PC-9 (cell line): ENCODE measurements at places on chromosomes 5 and 9.
A peak's percentile ranks its signal among the peaks of the same experiment; 100 is the strongest.

DNA sequence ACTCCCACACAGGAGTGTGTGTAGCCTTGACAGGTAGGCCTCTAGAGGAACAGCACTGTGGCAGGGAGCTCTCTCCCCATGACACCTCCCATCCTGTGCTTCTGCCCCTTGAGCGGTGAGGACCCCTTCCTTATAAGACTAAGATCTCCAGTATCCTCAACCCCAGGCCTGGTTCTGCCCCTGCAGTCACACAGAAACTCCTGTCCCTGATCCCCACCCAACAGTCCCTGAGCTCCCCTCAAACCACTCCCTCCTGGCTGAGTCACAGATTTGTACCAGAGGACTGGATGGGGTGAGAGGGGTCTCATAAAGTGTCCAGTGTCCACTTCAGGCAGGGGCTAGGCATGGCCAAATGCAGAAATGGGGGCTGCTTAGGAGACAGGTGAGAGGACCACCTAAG lies 47.8 kb upstream of the CDKN2AIPNL start:
- no peak for DNase-seq

- DNase-seq, result no peak
Observed at GRCh38 chr5:164336906-164337305, 831.5 kb downstream of the MAT2B start.

DNA sequence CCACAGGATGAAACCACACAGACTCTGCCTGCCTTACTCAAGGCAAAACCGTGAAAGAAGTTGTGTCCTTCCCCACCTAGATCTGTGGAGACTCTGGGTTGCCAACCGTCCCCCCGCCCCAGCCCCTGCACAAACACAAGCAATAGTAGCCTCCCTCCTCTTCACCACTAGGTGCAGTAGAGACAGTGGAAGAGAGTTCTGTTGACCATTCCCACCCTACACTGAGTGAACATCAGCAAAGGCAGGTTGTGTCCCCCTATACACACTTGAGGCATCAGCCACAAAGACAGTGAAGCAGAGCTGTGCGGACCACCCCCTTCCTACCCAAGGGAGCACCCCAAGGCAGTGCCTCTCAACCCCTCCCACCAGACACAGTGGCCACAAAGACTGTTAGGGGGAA lies 223.7 kb upstream of the NFIL3 start:
- DNase-seq, result no peak

DNA sequence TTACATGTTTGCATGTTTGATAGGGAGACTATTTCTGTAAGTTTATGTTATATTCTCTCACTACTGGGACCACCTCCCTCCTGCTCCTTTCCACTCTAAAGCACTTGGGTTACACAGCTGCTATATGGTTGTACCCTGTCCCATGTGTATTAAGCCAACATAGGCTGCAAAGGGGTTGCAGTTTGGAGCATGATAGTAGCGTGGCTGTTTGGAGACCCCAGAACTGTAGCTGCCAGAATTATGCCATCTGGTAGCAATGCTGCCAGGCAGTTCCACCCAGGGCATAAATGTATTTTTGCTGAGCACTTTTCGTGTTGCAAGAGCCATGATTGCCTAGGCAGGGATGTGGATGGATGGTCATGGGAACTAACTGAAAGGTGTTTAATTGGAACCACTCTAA lies 81.8 kb downstream of the CNTLN start:
- no peak for DNase-seq

GRCh38 chr5:161847941-161848391 lies at the start of gene GABRA1:
Gene GABRA1 (plus strand): TSS chr5:161848120. CDS start chr5:161850811, 2,691 bp downstream.
- DNase-seq, result no peak

DNA sequence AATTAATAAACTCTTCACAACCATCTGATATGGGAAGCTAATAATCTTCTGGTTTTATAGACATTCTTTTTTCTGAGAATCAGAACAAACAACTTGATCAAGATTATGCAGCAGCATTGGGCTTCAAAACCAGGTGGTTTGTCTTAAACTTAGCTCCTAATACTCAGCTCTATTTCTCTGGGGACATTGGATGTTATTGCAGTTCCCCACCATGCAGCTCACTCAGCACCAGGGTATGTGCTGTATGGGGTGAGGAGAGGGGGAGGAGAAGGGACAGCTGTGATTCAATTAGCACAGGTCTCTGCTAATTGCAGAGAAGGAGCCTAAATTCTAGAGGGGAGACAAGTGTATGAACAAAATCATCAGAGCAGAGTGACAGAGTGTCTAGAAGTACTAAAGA lies 210.7 kb upstream of the TNC start:
- no peak for DNase-seq

- DNase-seq, result no peak
Observed at GRCh38 chr5:84299959-84300358, 84.7 kb downstream of the EDIL3 start.

- DNase-seq, result no peak
Observed at GRCh38 chr9:108889649-108890067, 27.6 kb downstream of the ACTL7A start.

DNA sequence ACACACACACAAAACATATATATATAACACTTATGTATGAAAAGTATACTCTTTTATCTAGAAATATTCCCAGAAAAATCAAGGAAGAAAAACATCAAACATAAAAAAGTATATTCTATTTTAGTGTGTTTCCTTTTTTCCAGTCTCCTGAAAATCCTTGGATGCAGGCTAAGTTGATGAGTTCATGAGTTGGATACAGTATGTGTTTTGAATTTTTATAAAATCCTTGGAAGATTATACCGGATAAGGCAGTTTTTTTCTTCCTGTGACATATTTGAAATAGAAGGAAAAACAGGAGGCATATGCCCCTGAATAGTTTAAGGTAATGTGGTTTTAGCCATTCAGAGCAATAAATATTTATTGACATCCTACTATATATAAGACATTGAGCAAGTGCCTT lies 203.6 kb downstream of the SNX18 start:
- no peak for DNase-seq

GRCh38 chr5:6410421-6410820 lies 32.1 kb upstream of the MED10 start:
- no peak for DNase-seq

DNA sequence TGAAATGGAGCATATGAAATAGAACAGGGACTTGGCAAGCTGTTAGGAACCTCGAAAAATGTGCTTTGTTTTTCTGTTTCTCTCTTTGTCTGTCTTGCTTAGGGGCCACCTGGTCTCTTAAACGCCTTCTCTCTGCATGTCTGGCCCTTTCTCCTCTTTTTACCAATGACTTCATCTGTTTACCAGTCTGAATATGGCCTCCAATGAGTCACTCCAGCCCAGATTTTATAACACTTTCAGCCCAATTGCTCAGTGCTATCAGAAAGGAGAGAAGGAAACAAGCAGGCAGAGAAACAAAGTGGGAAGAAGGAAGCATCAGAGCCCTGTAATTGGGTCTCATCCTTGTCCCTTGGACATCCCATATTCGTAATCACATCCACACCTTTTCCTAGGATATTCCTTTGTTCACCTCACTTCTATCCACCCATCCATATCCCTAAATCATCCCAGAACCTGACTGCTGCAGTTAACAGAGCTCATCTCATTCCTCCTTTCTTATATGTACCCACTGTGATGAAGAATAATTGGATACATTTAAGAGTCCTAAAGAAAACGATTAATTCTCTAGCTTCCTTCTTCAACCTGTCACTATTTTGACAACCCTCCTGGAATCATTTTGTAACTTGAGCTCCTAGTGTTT lies 151.8 kb upstream of the GPR151 start:
- DNase-seq, result no peak

DNA sequence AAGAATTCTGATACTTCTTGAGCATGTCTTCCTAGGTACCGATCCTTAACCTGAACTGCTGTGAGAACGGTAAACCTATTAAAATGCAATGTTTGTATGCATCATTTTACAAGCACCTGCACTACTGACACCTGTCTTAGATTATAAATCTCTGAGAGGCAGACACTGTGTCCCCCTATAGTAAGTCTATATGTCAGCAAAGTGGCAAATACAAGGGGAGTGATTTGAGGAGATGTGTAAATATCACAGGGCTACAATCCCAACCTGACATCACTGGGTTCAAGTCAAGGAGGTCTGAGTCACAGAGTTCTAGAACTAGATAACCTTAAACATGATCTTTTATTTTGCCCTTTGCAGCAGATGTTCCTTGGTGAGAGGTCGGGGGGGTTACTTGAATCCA lies 64.1 kb downstream of the ANKH start:
- DNase-seq, result no peak

DNA sequence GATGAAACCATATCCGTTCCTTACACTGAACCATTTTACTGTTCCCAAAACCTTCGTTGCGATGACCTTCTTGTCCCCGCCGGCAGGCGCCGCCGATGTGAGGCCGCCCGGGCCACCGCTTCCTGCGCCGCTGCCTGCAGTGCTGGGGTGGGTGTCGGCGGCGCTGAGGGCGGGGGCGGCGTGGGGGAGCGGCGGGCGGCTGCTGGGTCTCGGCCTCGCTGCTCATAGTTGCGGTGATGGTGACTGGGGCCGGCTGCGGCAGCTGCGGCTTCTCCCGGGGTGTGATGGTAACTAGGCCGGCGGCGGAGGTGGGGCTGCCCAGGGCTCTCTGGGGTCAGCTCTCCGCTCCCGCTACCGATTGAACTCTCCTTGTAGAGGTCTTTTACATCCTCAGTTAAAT lies 14.1 kb upstream of the OR2S2 start:
- DNase-seq, result no peak

- DNase-seq, result no peak
Observed at GRCh38 chr5:138515556-138516245, 27.3 kb downstream of the ETF1 start.

GRCh38 chr5:178338126-178338749 lies 105.6 kb upstream of the PHYKPL start:
- DNase-seq, result no peak

- no peak for DNase-seq
Observed at GRCh38 chr9:13735181-13735580, 455.7 kb upstream of the MPDZ start.

DNA sequence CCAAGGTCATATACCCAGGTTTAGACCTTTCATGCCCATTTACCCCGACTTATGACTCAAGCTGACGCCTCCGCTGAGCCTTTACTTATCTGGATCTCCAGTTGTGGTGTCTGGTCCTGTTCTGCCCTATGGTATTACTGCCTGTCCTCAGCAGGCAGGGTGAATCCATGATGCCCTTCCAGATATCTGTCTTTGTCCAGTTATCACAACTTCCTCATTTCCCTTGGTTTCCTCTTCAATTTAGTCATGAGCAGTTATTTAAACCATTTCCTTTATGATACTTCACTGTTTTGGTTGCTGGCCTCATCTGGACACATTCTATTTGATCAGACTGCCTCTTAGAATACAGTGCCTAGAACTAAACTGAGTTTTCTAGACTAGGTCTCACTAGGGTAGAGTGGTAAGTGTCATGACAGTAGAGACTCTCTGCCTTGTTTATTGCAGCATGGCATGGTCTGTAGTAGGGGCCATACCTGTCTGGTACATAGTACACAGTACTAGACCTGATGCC lies 93.3 kb downstream of the MELK start:
- DNase-seq, result peak; percentile 22

GRCh38 chr5:151214614-151215545 lies 9.0 kb downstream of the CCDC69 start:
- no peak for DNase-seq

DNA sequence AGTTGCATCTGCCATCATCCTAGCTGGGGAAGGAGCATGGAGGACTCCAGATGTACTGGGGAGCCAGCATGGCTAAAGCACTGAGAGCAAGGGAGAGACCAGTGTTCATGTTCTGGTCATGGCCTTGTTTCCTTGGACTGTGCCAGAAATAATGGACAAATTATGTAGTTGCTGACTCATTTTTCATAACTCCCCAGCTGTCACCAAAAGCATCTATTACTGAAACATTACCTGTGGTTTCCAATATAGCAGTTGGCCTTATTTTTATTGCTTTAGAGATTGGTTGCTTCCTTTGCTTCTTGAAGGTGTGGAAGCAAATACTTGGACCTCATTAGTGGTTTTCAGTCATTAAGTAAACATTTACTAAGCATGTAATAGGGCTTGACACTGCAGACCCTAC lies 11.3 kb downstream of the RALGPS1 start:
- DNase-seq, result peak; percentile 48

- DNase-seq, result peak; percentile 59
Observed at GRCh38 chr5:61290791-61291210, 41.3 kb upstream of the ZSWIM6 start.

- no peak for DNase-seq
Observed at GRCh38 chr9:111794835-111795556, at the start of gene SHOC1. Gene SHOC1 (minus strand): TSS chr9:111794937. CDS start chr9:111791418, 3,519 bp downstream.

GRCh38 chr9:102178811-102179210 lies 440.4 kb upstream of the GRIN3A start:
- no peak for DNase-seq

GRCh38 chr9:23728736-23729135 lies 97.3 kb downstream of the ELAVL2 start:
- DNase-seq, result no peak

- no peak for DNase-seq
Observed at GRCh38 chr5:164555809-164556208, 1050.4 kb downstream of the MAT2B start.

GRCh38 chr5:179142434-179143198 lies 82.4 kb downstream of the ZNF354C start:
- DNase-seq, result no peak

- DNase-seq, result peak; percentile 74
Observed at GRCh38 chr9:105127863-105128220, 116.6 kb upstream of the SLC44A1 start.

- DNase-seq, result no peak
Observed at GRCh38 chr9:127541176-127541575, 70.9 kb upstream of the STXBP1 start.

- no peak for DNase-seq
Observed at GRCh38 chr5:88214655-88215054, 54.0 kb downstream of the TMEM161B start.

- peak; percentile 96 for DNase-seq
Observed at GRCh38 chr5:16736158-16736995, 119.6 kb upstream of the RETREG1 start.

DNA sequence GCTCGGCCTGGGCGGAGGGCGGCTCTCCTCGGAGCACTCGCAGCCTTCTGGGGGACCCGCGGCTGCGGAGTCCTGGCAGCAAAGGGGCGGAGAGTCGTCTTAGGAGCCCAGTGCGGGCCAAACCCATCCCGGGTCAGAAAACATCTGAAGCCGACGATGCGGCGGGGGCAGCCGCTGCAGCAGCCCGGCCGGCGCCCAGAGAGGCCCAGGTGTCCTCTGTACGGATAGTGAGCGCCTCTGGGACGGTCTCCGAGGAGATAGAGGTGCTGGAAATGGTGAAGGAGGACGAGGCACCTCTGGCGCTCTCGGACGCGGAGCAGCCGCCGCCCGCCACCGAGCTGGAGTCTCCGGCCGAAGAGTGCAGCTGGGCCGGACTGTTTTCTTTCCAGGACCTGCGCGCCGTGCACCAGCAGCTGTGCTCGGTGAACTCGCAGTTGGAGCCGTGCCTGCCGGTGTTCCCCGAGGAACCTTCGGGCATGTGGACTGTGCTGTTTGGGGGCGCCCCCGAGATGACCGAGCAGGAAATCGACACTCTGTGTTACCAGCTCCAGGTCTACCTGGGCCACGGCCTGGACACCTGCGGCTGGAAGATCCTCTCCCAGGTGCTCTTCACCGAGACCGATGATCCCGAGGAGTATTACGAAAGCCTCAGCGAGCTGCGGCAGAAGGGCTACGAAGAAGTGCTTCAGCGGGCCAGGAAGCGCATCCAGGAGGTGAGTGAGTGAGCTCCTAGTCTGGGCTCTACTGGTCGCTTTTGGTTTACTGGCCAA lies 1.2 kb downstream of the JMY start:
- peak; percentile 35 for DNase-seq
